ENCODE measurements at places on chromosomes 3 and 15.

GRCh38 chr15:90711418-90711824, 5.7 kb upstream of the BLM start:
- DNase-seq = no peak

DNA sequence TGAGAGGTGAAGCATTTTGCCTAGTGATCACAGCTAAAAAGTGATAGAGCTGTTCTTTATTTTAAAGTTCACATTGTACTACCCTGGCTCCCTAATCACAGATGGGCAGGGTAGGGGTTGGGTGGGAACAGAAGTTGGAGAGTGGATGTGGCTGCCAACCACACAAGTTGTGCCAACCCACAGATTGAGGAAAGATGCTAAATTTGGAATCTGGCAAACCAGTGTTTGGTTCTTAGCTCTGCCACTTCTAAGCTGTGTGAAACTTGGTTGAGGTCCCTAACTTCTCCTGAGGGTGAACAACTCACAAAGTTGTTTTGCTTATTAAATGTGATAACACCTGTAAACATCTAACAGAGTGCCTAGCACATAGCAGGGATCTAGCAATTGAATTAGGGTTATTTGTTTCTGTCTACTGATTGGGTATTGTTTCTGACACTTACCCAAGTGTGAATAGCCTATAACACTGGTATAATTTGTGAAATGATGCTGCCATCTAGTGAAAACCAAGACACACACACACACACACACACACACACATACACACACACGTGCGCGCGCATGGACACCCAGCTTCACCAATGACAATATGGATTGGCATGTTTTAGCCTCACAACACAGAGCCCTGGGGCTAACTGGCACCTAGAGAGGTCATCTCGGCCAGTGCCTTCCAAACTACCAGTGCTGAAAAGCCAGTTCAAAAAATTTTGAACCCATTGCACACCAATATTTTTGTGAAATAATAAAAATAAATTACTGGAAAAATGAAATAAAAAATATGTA, 25.3 kb downstream of the ADGRG7 start:
- peak; percentile 35 for DNase-seq

- no peak for DNase-seq
Measured at GRCh38 chr15:59736181-59736580, 47.1 kb upstream of the BNIP2 start.

- no peak for DNase-seq
Measured at GRCh38 chr3:189557824-189558223, 73.4 kb upstream of the TP63 start.

DNA sequence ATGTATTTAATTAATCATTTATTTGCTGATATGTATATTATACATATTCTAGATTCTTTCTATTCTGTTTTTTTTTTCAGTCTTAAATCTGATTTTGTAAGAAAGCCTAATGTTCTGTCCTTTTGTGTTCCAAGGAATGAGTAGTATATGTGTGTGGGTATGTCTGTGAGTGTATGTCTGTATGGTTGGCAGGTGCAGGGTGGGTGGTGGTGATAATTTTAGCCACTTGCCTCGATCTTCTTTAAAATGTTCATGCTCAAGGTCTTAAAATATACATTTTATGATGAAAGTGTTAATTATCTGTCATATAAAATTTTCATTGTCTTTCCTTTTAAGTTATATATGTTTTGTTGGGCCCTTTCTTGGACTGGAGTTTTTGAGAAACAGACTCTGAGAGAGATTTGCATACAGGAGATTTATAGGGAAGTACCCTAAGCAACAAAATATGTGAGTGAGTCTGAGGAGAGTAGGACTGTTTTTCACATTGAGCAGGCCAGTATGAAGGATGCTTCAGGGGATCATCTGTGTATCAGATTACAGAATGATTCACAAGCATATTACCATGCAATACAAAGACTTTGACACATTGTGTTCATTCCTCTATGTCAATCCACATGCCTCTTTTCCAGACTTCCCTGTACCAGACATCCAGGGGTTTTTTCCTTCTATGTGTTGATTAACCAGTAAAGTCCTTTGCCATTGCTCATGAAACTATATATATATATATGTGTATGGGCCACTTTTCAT, 211.0 kb upstream of the DPPA4 start:
- no peak for DNase-seq

DNA sequence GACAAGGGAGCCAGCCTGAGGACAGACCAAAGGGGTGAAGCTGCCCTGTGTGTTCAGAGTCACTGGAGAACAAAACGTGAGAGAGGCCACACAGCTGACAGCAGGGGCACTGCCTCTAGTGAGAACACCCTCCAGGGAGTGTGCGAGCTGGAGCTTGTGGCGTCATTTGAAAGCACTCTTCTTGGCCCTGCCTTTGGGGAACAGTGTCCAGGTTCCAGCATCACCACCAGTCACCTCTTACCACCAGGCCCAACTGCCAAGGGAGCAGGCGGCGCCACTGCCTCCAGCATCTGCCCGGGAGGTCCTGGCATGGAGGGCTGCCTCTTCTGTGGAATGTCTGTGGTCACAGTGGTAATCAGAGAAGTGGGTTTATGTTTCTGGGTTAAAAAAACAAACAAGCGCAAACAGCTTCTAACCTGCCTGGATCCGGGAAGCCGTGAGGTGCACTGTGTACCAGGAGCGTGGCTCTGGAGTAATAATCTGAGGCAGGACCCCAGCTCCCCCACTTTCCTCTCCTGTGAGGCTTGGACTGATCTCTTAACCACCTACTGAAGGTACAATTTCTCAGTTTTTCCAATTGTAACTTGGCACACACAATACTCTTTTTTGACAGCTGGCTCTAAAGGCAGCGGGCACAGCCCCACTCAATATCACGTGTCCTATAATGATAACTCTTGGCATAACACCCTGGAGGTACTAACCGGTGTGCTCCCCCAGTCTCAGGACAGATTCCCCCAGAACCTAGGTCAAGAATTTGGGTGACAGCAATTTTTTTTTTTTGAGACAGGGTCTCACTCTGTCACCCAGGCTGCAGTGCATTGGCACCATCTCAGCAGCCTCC, 32.2 kb upstream of the CDCP1 start:
- no peak for DNase-seq

DNA sequence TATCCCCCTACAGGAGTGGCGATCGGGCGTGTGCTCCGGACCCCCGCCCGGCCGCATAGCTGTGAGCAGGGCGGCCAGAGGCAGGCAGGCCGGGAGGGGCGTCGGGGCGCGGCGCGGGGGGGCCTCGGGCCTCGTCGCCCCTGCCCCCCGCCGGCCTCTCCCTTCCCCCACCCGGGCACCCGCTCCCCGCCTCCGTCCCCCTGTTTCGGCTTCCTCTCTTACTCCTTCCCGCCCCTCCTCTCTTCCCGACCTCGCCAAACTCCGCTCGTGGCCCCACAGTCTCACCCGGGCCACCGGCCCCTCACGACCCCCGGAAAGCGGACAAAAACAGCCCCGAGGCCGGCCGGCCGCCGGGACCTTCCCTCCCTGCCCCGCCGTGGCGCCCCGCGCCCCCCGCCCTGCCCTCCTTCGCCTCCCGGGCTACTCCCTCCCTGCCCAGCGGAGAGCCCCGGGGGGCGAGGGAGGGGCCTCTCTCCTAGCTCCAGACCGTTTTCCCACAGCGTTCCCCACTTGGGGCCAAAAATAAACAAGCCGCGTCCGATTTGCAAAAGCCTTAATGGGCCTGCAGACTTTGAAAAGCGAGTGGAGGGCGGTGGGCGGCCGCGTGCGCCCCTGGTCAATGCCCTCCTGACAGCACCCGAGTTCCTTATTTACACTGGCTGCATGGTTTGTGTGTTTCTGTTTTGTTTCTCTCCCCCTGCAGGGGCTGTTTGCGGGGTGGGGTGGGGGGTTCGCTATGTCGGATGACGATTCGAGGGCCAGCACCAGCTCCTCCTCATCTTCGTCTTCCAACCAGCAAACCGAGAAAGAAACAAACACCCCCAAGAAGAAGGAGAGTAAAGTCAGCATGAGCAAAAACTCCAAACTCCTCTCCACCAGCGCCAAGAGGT, 1.0 kb downstream of the UBE2E1 start:
- no peak for DNase-seq

GRCh38 chr3:44114142-44114541, 127.5 kb upstream of the TOPAZ1 start:
- no peak for DNase-seq

- no peak for DNase-seq
Measured at GRCh38 chr3:19945534-19945933, 1.4 kb upstream of the RAB5A start.

DNA sequence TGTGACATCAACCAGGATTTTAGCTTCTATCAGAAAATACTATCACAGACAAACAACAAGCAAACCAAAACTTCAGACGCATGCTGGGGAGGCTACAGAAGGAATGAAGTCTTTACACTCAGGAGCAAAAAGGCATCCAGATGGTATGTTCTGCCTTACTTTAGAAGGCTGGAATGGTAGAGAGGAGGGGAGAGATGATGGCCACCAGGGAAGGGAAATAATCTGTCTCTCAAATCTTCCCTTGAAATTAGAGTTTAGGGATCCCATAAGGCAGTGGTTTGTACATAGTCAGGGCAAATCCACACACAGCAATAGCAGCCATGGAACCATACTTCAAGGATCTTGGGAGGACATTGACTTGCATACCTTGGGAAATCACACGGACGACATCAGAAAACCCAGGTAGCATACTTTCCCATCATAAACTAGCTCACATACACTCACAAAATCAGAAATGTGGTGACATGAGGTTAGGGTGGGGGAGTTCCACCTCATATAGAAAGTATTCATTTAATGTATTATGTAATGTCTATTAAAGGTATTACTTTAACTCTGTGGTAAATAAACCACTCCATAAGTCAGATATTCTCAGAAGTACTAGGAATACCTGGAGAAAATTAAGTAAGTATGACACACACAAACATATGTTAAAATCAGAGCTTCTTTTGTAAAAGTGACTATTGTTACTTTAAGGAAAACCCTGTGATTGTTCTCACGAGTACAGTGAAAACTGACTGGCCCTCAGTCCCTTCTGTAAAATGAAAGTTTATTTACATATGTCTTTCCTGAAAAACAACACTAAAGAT, 9.4 kb downstream of the BTLA start:
- no peak for DNase-seq

DNA sequence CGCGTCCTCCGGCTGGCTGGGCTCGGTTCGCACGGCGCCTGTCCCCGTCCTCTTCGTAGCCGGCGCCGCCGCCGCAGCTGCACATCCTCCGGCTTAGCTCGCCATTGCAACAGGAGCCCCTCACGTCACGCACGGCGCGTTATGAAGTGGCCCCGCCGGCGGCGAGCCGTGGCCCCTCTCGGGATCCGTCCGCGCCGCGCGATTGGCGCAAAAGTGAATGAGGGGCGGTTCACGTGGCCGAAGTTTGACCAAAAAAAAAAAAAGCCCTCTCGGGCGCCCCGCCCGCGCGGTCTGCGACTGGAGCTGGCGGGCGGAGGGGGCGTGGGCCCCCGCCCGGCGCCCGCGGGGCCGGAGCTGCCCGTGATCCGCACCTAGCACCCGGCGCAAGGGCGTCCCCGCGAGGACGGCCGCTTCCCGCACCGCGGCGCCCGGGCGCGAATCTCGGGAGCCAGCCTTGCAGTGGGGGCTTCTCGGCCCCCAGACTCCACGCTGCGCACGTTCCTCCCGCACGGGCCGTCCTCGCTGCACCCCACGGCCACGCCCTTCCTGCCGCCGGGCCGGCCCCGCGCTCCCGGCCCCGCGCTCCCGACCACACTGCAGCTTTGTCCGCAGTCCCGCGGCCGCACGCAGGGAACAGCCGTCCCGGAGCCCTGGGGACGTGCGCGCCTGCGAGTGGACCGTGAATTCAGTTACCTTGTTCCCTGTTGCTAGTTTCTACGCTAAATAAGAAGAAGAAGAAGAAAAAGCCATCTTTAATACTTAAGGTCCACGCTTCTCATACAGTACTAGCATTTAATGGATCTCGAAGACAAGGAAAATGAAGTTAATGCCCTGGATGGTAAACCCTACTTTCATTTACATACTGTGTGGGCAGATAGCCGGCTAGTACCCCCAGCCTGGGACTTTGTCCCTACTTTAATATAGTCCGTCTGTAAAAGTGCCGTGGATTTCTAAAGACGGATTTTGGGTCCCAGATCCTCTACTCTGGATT, at the start of gene CHSY1:
TSS of gene CHSY1 (minus strand) at position 219 of the 991 bp plus-strand sequence. CDS start 592 bp downstream, outside the sequence.
- DNase-seq = peak; percentile 91

GRCh38 chr3:126208606-126209256, 28.3 kb upstream of the ALDH1L1 start:
- DNase-seq = no peak

DNA sequence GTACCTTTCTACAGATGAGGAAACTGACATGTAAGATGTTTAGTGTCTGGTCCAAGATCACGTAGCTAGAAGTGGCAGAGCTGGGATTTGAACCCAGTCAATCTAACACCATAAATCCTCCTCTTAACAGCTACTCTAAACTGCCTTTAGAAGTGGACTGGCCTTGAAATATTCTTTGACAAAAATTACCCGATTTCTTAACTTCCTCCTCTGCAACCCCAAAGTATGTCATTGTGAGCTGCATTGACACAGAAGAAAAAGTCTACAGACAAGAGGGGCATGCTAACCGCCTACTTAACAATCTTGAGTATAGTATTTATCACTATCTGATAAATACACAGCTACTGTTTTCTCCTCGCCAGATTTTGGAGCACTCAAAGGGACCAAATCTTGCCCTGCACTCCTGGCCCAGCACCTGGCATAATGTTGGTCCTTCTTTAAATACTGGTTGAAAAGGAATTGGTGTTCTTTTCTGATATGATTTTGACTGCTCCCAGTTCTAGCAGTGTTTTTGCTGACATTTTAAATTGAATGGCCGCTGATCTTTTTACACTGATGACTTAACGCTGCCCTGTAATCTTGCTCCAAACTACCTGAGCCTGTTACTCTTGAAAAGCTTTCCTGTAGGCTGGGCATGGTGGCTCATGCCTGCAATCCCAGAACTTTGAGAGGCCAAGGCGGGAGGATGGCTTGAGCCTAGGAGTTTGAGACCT, 36.9 kb downstream of the ITPR1 start:
- no peak for DNase-seq

DNA sequence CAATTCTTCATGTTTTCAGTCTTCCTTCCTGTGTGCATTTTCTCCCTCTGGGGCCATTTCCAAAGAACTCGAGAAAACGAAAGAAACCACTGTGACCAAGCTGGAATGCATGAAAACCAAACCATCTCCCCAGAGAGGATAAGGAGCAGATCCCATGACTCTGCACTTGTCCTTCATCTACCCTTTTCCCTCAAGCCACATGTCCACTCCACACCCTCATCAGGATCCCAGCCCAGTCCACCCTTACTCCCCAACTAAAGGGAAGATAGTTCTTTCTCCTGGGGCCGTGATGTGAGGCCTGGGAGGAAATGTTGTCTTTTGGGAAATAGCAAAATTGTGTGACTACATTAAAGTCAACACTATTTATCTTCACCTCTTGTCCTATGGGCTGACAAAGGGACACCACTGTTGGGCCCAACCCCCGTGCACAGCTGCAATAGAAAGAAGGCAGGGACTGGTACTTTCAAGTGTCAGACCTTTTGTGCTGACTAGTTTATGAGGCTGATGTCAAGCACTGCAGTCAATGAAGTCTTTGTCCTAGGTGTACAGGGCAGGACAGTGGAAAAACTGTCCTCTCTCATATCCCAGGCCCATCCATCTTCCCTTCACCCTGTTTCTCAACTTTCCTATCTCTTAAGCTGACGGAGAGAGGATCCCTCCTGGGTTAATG, 487.1 kb upstream of the NR2F2 start:
- DNase-seq = no peak

Measured in T-helper 2 cell treated with Interferon-gamma antibody and Interleukin-4, amounts not matched to agents 5 μg/mL and 100 μg/mL, for 36 hours (primary cell).